ENCODE measurements at places on chromosomes 3 and 15. TPM values are rescaled to one million over a fixed set of nuclear protein-coding genes. Genes with fewer than 3 reads are reported as not detected.

CKMT1A gene
- total RNA-seq, result not detected

SRGAP3 gene
- total RNA-seq, result 1.2 TPM

SEMA4B gene
- total RNA-seq, result 12.4 TPM

GP5 gene
- not detected for total RNA-seq

TP63 gene
- total RNA-seq, result not detected

ERICH6 gene
- not detected for total RNA-seq

ROPN1B gene
- total RNA-seq, result not detected

CPN2 gene
- total RNA-seq, result not detected

KNG1 gene
- total RNA-seq, result not detected

WDR48 gene
- 15.6 TPM for total RNA-seq

RTP3 gene
- total RNA-seq, result not detected

RTP1 gene
- total RNA-seq, result not detected

PEX5L gene
- not detected for total RNA-seq

PLA2G4D gene
- total RNA-seq, result not detected

DAZL gene
- total RNA-seq, result not detected

ELL3 gene
- 2.2 TPM for total RNA-seq

KBTBD12 gene
- total RNA-seq, result not detected

GOLGA6B gene
- total RNA-seq, result not detected

BCHE gene
- total RNA-seq, result 10.0 TPM

CFAP100 gene
- not detected for total RNA-seq

PRICKLE2 gene
- 8.9 TPM for total RNA-seq

All from bronchus fibroblast of lung (primary cell).